Mesangial cell (primary cell): ENCODE measurements at places on chromosomes 16 and 17. TPM values are rescaled to one million over a fixed set of nuclear protein-coding genes. Genes with fewer than 3 reads are reported as not detected.

Gene SHISA9
- 4.2 and 4.7 TPM in 2 replicates for total RNA-seq

Gene CES1
- 0.16 and 0.25 TPM in 2 replicates for total RNA-seq

Gene SALL1
- total RNA-seq = 12.5 and 17.1 TPM in 2 replicates

Gene USP10
- 50.8 and 73.7 TPM in 2 replicates for total RNA-seq

Gene GAN
- total RNA-seq = 3.6 and 5.3 TPM in 2 replicates

Gene ADAD2
- 0.13 TPM in 1 of 2 replicates, not detected in the other for total RNA-seq

Gene CTU2
- 18.8 and 23.3 TPM in 2 replicates for total RNA-seq

Gene AIPL1
- not detected in 2 replicates for total RNA-seq

Gene SRCIN1
- total RNA-seq = 0.25 TPM in 1 of 2 replicates, not detected in the other

Gene MPV17L
- total RNA-seq = 2.6 and 3.3 TPM in 2 replicates

Gene CLEC10A
- not detected in 2 replicates for total RNA-seq

Gene CDH16
- total RNA-seq = 0.49 and 71.2 TPM in 2 replicates

Gene CBLN1
- total RNA-seq = not detected in 2 replicates

Gene PPY
- total RNA-seq = not detected in 2 replicates

Gene BRD7
- 22.3 and 25.6 TPM in 2 replicates for total RNA-seq

Gene SCGB1C2
- total RNA-seq = not detected in 2 replicates

Gene RCVRN
- total RNA-seq = not detected in 2 replicates

Gene WDR59
- total RNA-seq = 11.9 and 15.1 TPM in 2 replicates

Gene ABCA6
- total RNA-seq = 0.13 TPM in 1 of 2 replicates, not detected in the other

Gene ANKRD40CL
- total RNA-seq = not detected in 2 replicates

Gene TAC4
- not detected in 2 replicates for total RNA-seq

Gene PHOSPHO1
- total RNA-seq = 0.51 TPM in 1 of 2 replicates, not detected in the other

Gene KRT25
- total RNA-seq = not detected in 2 replicates

Gene BRIP1
- total RNA-seq = 1.5 and 12.1 TPM in 2 replicates

Gene HOXB2
- total RNA-seq = 25.6 and 51.0 TPM in 2 replicates

Gene GUCY2D
- not detected in 2 replicates for total RNA-seq

Gene NT5C
- total RNA-seq = 177 and 214 TPM in 2 replicates

Gene PRCD
- total RNA-seq = 0.33 and 0.38 TPM in 2 replicates

Gene PMP22
- total RNA-seq = 14.5 and 29.9 TPM in 2 replicates

Gene ITGA2B
- total RNA-seq = 0.13 and 0.16 TPM in 2 replicates

Gene SPATA20
- total RNA-seq = 61.6 and 120 TPM in 2 replicates

Gene FAHD1
- 77.9 and 83.8 TPM in 2 replicates for total RNA-seq

Gene STAT5A
- total RNA-seq = 10.4 and 14.8 TPM in 2 replicates

Gene MT1A
- total RNA-seq = 7.4 and 8.3 TPM in 2 replicates

Gene SLC52A1
- total RNA-seq = under 0.01 TPM in 1 of 2 replicates, not detected in the other

Gene ZMYND15
- 0.13 and 0.16 TPM in 2 replicates for total RNA-seq

Gene GNG13
- total RNA-seq = not detected in 2 replicates

Gene TMEM238L
- not detected in 2 replicates for total RNA-seq

Gene PGS1
- total RNA-seq = 31.6 and 53.2 TPM in 2 replicates

Gene OTOA
- under 0.01 TPM in 1 of 2 replicates, not detected in the other for total RNA-seq

Gene TAT
- total RNA-seq = not detected in 2 replicates

Gene BICDL2
- total RNA-seq = not detected in 2 replicates

Gene PPP1R9B
- total RNA-seq = 31.3 and 32.2 TPM in 2 replicates

Gene MFAP4
- 0.33 and 17.1 TPM in 2 replicates for total RNA-seq

Gene KRTAP2-2
- not detected in 2 replicates for total RNA-seq

Gene BLMH
- total RNA-seq = 26.1 and 28.5 TPM in 2 replicates

Gene JUP
- 302 and 440 TPM in 2 replicates for total RNA-seq

Gene HCRT
- not detected in 2 replicates for total RNA-seq
